NCI-H1436 (cell line): ENCODE measurements at places on chromosomes 2 and 18.
A peak's percentile ranks its signal among the peaks of the same experiment; 100 is the strongest.

- DNase-seq, result no peak
Measured at GRCh38 chr18:12839057-12839525, 44.9 kb downstream of the PTPN2 start.

DNA sequence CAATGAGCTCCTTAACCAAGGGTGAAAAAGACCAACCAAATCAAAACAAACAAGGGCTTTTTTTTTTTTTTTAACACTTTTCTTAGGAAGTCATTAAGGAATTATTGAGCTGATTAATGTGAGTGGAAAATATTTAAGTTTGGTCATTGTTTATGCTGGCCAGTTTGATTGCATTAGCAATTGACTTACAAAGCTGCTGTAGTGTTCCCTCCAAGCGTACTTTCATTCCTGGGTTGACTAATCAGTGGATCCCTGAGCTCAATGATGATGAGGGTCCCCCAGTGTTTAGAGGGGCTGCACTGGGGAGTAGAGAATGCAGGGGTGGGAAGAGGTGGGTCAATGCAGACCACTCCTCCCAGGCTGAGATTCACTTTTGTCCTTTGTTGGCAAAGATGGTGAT lies 119.3 kb downstream of the PRKCE start:
- DNase-seq, result no peak

GRCh38 chr2:201127570-201127969 lies 11.6 kb downstream of the CFLAR start:
- no peak for DNase-seq

DNA sequence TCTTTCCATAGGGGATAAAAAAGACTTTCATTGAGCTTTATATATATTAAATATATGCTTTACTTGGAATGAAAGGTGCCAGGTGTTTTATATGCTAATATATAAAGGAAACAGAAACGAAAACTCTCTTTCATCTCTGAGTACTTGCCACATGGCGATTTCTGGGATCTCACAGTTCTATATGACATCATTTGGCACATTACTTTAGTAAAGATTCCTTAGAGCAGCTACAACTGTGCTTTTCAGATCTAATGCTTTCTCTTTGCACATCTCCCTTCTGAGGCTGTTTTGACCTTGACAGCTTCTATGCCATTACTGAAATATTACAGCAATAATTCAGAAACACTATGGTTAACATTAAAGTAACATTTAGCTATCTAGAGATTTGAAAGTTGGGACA lies 1082.9 kb upstream of the CDH2 start:
- no peak for DNase-seq

DNA sequence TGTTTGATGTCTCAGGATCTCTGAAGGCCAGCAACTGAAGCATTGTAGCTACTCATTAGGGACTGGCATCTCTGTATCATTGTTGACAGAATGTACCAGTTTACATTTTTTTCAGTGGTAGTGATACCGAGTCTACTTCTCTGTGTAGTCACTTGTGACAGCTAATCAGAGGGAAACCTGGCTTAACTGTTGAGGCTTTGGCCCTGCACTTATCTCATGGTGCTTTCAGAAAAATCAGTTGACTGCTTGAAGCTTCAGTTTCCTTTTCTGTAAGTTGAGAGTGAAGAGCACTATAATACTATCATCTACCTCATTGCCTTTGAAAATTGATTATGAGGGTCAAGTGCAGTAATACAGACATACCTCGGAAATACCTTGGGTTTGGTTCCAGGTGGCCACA lies 90.0 kb downstream of the COMMD1 start:
- no peak for DNase-seq

- no peak for DNase-seq
Measured at GRCh38 chr2:191041418-191042161, 27.6 kb upstream of the STAT1 start.

- DNase-seq, result no peak
Measured at GRCh38 chr2:35391736-35392442, 963.7 kb upstream of the CRIM1 start.

- DNase-seq, result no peak
Measured at GRCh38 chr2:233593201-233593600, 24.2 kb upstream of the UGT1A8 start.

- DNase-seq, result no peak
Measured at GRCh38 chr18:58476516-58477256, 152.2 kb downstream of the ALPK2 start.

- no peak for DNase-seq
Measured at GRCh38 chr2:128686497-128686859, 367.8 kb upstream of the HS6ST1 start.

DNA sequence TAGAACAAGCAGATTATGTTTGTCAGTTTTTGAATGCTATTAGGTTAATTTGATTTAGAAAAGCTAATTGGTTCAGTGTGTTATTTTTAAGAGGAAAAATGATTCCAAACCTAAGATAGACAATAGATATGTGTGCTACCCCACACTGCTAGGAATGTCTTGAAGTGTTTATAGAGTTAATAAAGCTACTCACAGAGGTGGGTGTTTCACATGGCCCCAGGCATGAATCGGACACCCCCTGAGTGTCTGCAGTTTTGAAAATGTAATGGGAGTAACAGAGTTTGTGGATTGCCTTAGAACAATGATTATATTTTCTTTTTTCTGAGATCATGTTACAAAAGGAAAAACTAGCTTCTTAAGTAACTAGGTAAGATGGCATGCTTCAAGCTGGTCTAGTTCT lies 348.3 kb downstream of the ADCYAP1 start:
- no peak for DNase-seq

- DNase-seq, result no peak
Measured at GRCh38 chr2:191499874-191500565, 177.9 kb upstream of the NABP1 start.

DNA sequence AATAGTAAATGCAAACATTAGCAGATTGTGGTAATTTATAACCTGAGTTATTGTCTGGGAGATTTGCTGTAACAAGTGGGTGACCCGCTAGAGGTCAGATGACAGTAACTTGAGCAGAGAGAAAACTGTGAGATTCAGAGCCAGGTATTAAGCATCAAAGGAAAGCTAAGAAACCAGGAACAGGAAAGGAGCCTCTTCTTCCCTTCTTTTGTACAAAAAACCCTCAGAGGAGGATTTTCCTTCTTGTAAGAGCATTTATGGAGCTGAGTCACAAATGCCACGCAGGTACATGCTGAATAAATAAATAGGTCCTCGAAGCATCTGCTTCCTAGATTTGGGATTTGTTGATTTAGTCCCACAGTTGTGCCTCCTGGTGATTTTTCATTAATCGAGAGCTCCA lies 146.5 kb downstream of the SH3BP4 start:
- DNase-seq, result peak; percentile 38

GRCh38 chr2:36952748-36953197 lies 13.6 kb downstream of the STRN start:
- no peak for DNase-seq

GRCh38 chr2:4408321-4408720 lies 704.9 kb downstream of the DCDC2C start:
- DNase-seq, result no peak

GRCh38 chr2:148603562-148603920 lies 41.0 kb upstream of the EPC2 start:
- DNase-seq, result no peak

DNA sequence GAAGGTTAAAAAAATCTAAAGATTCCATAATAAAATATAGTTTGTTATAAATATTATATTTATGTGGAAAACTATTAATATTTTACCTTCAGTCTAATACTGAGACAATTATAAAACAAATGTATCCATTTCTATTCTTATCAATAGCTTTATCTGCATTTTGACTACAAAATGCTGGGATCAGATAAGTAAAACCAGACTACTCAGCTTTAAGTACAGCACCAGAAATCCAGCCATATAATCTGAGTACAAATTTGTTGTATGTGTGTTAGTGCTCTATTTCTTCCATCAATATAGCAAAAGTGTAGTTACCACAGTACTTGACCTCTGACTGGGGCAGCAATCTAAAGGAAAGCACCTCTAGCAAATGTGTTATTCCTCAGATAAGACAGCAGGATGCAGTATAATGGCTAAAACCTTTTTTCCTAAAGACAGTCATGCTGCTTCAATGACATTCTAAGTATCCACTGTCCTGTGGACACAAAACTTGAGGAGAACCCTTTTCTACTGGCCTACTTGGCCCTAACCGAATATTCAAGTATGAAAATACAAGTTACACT lies 68.1 kb downstream of the OLA1 start:
- no peak for DNase-seq

DNA sequence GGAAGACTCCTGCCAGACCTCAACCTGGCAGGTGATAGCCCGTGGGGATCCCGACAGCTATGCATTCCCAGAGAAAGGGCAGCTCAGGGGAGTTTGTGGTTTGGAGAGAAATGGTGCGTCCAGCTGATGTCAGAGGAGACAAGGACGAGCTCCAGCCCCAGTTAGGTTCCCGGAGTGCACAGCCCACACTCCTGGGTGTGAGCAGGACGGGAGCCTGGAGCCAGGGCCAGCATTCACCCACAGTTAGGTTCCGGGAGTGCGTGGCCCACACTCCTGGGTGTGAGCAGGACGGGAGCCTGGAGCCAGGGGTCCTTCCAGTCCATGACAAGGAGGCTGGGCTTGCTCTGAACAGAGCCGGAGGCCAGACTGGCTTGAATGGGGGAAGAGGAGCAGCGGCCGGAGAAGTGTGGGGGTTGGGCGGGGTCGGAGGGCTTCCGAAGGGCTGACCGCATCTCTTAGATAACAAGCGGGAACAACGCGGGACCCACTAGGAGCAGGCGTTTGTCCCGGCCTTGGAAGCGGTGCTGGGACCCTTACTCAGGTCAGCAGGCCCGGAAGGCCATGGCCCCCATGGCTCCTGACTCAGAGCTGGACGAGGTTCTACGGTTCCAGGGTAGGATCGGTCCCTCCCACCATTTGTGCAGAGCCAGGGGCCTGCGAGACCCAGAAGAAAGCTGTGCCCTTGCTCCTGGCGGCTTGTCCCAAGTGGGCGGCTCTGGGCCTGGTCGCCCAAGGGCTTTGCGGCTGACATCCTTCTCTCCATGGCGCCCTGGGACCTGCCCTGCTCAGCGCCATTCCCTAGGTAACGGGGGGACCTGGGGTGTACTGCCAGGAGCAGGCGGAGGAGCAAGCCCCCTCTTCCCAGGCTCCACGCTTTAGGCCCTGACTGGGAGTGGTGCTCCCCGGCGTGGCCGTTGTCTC lies 185.6 kb downstream of the RTP5 start:
- DNase-seq, result no peak

DNA sequence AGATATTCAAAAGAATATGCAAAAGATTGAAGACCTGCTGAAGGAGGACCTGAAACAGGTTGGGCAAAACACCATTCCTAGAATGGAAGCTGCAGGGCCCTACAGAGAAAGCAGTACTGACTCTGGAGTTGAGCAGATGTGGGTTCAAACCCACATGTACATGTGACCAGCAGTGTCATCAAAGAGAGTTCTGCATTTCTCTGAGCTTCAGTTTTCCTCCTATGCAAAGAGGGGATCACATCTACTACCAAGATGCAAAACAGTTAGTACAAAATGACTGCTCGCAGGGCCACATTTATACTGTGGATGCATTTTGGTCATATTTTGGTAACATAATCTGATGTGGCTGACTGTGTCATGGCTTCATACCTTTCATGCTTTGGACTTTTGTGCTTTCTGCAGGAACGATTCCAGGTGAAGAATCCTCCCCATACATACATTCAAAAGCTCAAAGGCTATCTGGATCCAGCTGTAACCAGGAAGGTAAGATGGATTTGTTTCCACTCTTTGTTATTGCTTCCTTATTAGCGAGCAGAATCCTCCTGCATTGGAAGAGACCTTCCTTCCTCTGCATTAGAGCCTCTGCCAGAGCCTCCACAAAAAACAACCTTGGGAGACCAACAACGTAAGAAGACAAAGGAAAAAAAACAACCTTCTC lies 174.8 kb downstream of the PRPF40A start:
- no peak for DNase-seq

- peak; percentile 77 for DNase-seq
Measured at GRCh38 chr18:76496194-76496890, 1.3 kb upstream of the ZNF516 start.

GRCh38 chr18:71760541-71760940 lies 783.6 kb downstream of the CBLN2 start:
- peak; percentile 25 for DNase-seq

GRCh38 chr2:81551040-81551634 lies 1246.6 kb upstream of the LRRTM1 start:
- DNase-seq, result no peak
